NCI-H2227 treated with DMSO at 0.1 percent for 48 hours (cell line): ENCODE measurements at places on chromosomes 16 and 17.

- no peak for DNase-seq
Measured at GRCh38 chr17:64155751-64156544, 26.0 kb upstream of the ERN1 start.

DNA sequence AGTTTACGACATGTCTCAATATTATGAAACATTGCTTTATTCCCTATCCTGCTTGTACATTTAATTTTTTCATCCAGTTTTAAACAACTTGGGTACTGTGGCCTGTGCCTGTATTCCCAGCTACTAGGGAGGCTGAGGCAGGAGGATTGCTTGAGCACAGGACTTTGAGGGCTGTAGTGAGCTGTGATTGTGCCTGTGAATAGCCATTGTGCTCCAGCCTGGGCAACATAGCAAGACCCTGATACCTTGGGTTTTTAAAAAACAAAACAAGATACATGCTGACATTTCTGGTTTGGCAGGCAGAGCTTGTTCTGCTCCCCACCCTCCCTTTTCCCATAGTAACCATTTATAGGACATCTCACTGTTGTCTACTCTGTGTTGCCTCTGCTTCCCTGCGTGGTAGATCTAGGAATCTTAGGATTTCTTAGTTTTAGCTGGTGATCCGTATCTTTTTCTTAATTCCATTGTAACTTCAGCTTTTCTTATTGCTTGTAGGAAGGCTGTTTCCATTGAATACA lies 35.6 kb downstream of the TENT4B start:
- DNase-seq: no peak

DNA sequence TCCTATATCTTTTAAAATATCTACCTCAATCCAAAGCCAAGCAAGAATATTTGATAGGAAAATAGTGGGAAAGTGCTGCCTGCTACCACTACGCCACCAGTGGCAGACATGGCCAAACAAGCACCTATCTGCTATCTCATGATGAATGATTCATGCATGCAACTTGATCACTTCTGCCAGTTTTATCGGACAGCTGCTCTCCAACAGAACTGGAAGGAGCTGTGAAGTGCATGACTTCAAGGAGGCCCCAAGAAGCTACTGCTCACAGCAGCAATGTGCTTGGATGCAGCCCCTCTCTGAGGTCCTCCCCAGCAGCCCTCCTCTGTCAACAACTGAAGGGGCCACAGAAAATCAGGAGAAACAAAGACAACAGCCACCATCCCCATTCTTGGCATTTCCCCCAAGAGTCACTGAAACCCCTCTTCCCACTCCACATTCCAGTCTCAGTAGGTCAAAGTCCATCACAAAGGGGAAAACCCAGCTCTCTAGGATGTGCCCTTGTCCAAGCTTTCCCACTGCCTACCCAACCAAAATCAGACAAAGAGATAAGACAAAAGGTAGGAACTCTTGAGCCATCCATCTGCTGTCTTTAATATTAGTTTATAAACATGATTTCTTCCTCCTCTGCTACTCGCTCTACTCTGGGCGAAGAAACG lies 215.3 kb downstream of the C16orf78 start:
- DNase-seq: no peak

- DNase-seq: no peak
Measured at GRCh38 chr16:19044769-19045168, 22.6 kb upstream of the COQ7 start.

GRCh38 chr17:57577751-57578607 lies 167.1 kb downstream of the CCDC182 start:
- DNase-seq: peak; percentile 98

GRCh38 chr16:80038566-80038965 lies 438.0 kb upstream of the MAF start:
- DNase-seq: no peak

DNA sequence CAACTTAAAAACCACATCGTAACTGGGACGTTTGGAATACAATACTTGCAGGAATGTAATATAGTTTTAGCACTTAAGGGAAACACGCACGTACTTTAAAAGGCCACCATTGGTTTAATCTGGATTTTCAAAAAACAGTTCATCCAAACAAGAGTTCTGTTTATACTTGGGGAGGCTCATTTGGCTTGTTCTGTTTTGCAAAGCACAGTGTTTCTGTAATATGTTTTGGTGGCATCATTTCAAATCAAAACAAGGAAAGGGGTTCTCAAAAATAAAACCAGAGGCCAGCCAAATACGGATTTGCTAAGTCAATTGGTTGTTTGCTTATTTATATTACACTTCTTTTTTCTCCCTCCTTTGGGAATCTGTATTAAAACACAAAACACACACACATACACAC lies 656.1 kb upstream of the SOX9 start:
- DNase-seq: no peak

DNA sequence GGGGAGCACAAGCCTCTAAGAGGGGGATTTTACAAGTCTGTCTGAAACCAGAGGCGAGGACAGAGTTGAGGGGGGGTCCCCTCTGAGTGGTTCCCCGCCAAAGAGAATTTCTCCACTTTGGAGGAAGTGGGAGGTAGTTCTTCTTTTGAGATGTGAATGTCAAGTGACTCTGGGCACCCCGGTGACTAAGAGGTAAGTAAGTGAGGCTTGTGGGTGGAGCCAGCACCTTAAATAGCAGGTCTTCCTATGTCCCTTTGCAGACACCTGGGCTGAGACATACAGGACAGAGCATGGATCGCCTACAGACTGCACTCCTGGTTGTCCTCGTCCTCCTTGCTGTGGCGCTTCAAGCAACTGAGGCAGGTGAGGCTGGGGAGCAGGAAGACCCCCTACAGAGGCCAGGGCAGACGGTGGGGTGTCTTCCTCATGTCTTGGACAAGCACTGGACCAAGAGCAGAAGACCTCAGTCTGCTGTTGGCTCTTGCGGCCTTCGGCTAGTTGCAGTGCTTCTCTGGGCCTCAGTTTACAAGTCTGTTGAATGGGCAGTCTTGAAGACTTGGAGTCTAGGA lies at the start of gene CCL22:
CCL22 (plus strand) TSS at position 257 of the 569 bp plus-strand sequence; CDS start at position 291, 34 bp downstream.
- DNase-seq: no peak

DNA sequence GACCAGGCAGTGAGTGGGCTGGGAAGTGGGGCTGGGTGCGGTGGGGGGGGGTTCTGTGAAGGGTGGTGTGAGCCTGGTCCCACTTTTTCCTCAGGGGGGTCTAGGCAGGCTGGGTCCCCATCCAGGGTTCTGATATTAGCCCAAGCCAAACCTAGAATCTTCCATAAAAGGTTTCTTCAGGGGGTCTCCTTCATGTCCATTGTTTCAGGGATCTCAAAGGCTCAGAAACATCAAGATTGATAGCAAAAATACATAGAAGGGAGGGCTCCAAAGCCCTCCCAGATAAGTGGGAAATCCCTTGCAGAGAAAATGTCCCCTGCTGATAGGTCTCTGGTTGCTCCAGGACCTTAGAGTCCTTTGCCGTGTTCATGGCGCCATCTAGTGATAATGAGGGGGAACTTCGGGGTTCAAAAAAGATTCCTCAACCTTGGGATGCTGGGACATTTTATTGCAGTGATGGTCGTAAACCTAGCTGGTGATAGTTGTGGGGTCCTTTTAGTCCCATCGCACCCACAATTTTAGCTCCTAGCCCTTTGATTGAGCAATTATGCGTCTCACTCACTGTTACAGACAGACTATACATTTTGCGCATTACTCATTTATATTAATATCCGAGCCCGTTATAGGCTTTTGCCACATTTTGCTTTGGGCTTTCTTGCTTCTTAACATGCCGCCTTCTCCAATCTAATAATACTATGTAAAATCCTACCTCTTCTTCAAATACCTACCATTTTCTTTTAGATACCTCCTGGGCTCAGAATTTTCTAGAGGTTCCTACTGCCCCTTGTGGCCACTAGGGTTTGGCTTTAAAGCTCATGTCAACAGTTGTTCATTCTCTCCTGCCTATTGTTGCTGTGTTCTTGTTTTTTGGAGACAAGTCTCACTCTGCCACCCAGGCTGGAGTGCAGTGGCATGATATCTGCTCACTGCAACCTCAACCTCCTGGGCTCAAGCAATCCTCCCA lies 35.1 kb downstream of the IGF2BP1 start:
- peak; percentile 64 for DNase-seq

DNA sequence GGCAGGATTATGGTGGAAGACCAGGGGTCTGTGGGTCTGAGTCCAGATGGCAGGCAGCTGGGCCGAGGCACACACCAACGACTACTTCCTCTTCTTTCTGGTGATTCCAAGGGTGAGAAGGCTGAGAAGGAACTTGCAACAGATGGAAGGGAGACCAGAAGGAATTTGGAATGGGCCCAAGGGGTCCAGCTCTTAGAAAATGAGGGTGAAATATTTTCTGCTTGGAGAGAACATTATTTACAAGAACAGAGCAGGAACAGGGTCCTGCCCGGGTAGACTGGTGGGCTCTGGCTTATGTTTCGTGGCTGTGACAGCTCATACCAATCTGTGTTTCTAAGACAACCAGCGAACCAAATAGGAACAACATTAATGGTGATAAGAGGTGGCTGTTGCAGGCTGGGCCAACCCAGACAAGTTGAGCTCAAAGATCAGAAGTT lies 36.6 kb downstream of the CCDC42 start:
- no peak for DNase-seq

DNA sequence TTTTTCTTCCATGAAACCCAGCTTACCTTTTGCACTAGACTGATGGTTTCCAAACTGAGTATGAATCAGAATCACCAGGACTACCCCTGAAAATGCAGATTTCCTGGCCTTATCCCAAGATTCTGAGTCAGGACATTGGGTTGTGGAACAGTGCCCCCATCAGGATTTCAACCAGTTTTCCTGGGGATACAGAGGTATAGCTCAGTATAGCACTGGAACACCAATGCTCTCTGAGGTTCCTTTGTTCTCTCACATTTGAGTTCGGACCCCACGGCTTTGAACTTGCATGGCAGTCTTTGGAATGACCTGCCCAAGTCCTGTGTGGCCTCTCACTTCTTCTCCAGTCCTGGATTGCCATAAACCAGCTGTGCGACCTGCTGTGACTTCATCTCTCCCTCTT lies 12.8 kb upstream of the CCL8 start:
- no peak for DNase-seq

GRCh38 chr17:19250421-19251173 lies 13.4 kb downstream of the EPN2 start:
- no peak for DNase-seq

DNA sequence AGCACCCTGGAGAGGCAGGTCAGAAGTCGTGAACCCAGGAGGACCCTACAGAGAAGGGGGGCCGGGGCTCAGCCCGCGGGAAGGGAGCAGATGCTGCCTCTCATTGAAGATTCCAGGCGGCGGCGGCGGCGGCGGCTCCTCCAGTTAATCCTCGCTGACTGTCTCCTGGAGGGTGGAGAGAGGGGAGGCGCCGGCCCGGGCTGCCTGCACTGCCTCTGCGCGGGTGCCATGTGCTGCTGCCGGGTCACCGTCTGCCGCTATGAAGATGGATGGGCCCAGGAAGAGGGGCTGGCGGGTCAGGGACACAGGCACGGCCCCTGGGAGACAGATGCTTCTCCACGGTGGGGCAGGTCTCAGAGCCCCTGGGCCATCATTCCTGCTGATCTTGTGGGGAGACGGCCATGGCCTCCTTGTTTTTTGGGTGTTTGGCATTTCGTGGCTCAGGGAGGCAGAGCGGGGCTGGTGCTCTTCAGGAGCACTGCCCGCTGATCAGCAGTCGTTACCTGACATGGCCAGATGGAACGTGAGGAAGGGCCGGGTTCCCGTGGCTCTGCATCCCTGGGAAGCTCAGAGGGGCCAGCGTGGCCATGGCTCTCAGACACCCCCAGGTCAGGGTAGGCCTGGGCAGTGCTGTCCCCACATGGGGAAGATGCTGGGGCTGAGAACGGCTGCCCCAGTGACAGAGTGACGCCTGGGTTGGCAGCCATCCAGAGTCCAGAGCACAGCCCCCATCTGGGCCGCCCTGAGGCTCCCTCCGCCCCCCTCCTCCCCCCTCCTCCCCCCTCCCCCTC lies 36.1 kb downstream of the GINS2 start:
- no peak for DNase-seq

GRCh38 chr17:37123941-37124820 lies 175.4 kb downstream of the AATF start:
- no peak for DNase-seq

- no peak for DNase-seq
Measured at GRCh38 chr17:58176200-58176599, 9.4 kb downstream of the OR4D2 start.

- no peak for DNase-seq
Measured at GRCh38 chr17:5584383-5585286, at the start of gene NLRP1. TSS of gene NLRP1 (minus strand) at chr17:5584509. CDS start at chr17:5583957, 552 bp downstream.

GRCh38 chr16:24983561-24983960 lies 31.6 kb downstream of the ARHGAP17 start:
- no peak for DNase-seq

- DNase-seq: no peak
Measured at GRCh38 chr16:29656688-29657523, 6.1 kb upstream of the SPN start.

- DNase-seq: no peak
Measured at GRCh38 chr17:68803164-68803929, 151.8 kb downstream of the ABCA8 start.

DNA sequence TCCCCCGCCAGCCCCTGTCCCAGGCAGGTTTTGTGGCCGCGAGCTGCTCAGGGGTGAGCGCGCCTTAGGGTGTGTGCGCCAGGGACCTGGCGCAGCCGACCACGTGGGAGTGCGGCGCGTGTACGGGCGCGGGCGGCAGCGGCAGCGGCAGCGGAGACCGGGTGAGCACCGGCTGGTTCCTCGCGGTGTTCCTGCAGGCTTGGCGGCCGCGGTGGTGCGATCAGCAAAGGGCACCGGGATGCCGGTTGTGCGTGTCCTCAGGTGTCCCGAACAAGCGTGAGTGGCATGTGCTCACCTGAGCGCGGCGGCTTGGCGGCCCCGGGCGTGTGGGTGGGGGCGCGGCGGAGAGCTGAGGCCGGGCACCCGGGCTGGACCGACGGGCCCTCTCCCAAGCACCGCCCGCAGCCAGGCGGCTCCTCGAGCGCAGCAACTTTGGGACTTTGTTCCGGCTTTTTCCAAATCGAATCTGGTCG lies 381 bp upstream of the HSD11B2 start:
- DNase-seq: no peak

- DNase-seq: no peak
Measured at GRCh38 chr16:49399594-49400364, 26.2 kb downstream of the C16orf78 start.

- DNase-seq: peak; percentile 68
Measured at GRCh38 chr17:48612456-48612853, 1.6 kb upstream of the HOXB7 start.

- no peak for DNase-seq
Measured at GRCh38 chr17:6070430-6070912, 292 bp downstream of the WSCD1 start.

DNA sequence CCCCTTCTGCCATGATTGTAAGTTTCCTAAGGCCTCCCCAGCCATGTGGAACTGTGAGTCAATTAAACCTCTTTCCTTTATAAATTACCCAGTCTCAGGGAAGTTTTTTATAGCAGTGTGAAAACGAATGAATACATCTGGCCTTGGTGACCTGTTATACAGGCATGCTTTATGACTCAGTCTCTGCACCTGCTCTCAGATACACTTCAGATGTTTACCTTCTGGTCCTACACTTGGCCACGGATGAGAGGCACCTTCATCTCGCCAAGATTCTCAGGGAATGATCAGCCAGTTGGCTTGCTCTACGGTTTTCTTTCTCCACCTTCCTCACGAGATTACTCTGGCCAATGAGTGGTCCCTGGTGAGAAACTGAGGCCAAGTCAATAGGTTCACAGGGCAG lies 304.7 kb downstream of the CA10 start:
- DNase-seq: no peak

- DNase-seq: no peak
Measured at GRCh38 chr17:80180192-80180591, 10.4 kb downstream of the CARD14 start.
